Astrocyte of the hippocampus (primary cell): ENCODE measurements at places on chromosomes 5 and 9.

DNA sequence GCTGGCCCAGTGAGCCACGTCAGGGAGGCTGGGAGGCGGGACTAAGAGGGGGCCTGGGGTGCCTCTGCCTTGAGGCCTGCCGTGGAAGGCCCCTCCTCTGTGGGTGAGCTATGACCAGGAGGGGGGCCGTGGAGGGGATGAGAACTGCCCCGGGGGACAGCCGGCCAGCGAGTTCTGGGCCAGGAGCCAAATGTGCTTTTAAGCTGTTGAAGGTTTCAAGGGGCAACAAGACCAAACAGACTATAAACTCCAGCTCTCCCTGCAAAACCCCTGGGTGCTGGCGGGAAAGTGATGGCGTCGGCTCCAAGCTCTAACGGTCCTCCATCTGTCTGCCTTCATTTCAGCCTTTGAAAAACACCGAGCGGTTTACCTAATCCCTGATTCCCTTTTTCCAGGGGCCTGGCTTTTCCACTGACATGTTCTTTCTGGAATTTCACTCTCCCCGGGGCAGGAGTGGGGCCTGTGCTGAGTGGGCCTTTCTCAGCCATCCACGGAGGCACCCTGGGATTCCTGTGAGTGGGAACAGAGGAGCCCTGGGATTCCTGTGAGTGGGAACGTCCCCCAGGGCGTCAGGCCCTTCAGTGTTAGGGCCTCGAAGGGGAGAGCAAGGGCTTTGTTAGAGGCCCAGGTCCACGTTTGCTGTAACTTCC, 65.6 kb downstream of the COL5A1 start:
- peak; percentile 90 for DNase-seq

DNA sequence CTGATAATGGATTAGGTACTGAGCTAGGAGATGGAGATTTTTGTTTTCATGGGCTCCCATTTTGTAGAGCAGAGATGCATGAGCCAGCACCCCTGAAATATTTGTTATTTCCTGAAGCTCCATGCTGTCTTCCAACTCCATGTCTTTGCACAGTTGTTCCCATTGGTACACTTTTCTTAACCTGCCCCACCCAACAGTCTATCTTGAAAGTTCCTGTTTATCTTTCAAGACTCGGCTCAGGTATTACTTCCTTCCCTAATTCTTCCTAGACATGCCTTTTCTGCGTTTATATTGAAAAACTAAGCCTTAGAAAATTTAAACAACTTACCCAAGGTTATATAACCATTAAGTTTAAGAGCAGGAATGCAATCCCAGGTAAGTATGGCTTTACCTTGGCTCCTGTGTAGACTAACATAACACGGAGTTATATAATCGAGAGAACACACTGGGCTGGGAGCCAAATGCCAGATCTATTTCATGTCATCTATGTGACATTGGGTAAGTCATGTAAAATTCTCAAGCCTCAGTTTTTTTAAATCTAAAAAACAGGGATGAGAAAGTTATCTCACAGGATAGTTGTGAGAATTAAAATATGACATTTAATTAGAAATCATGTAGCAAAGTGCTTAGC, 67.4 kb downstream of the LIX1 start:
- no peak for DNase-seq

- DNase-seq, result no peak
Observed at GRCh38 chr5:8410618-8411017, 541.7 kb downstream of the MTRR start.

DNA sequence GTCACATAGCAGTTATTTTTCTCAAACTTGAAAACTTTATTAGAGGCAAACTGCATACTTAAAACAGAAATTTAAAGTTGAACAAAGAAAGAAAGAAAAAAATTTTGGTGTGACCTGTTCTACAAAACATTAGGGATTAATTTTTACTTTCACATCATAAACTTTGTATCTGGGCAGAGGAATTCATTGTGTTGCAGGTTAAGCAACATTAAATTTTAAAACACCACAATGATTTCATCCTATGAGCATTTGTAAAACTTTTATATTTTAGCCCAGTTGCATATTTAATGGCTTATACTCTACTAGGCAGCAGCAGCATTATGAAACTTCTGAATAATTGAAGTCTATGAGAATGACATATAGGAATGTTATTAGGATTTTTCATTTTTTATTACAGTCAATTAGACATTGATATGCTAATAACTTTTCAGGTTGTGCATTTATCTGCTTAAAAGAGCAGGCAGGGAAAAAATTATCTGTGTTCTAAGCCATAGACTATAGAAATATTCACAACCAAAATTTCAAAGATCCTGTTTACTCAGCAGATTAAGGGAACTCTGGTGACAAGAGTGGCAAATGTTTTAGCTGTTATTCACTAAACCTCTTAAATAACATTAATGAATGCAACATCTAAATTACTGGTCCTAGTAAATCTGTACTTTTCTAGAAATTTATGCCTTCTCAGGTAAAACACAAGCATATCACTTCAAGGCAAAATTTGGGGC, 1088.5 kb upstream of the CDH6 start:
- DNase-seq, result no peak

DNA sequence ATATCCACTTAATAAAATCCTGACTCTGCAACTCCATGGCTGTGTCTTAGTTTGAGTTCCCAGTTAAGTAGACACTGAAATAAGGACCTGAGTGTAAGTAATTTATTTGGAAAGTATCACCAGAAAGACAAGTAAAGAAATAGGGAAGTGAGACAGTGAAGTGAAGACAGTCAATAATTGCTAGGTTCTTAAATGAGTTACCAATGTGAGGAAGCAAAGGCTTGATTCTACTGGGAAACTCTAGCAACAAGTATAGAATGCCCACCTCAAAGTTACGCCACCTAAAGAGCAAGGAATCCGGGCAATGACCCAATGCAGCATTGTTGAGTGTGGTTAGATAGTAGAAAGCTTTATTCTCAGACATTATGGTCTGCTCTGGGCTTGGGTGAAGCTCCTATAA, 383.9 kb downstream of the TLR4 start:
- peak; percentile 28 for DNase-seq

GRCh38 chr5:10856683-10857337, 95.8 kb upstream of the DAP start:
- peak; percentile 96 for DNase-seq

DNA sequence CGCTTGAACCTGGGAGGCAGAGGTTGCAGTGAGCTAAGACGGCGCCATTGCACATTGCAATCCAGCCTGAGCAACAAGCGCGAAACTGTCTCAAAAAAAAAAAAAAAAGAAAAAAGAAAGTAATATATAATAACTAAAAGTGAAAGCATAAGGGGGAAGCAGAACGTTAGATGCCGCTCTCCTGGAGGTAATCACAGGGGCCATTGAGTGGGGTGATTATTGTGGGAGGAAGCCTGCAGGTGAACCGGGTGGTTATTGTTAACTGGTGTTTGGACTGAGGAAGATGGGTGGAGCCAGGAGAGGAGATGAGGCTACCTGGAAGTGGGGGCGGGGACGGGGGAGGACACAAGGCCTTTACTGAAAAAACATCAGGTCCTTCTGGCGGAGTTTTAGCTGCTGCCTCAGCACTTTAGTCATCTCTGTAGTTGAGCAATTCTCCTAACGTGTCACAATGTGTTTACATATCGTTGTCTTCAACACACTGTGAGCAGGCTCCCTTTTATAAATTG, 5.3 kb upstream of the TJP2 start:
- no peak for DNase-seq

- peak; percentile 55 for DNase-seq
Observed at GRCh38 chr5:120655828-120656435, 191.8 kb downstream of the PRR16 start.

- DNase-seq, result no peak
Observed at GRCh38 chr5:143456952-143457547, 53.6 kb upstream of the NR3C1 start.

GRCh38 chr5:112329419-112330090, 89.5 kb downstream of the EPB41L4A start:
- DNase-seq, result no peak
